ENCODE measurements at places on chromosomes 11 and 22.

- no peak for DNase-seq
These were observed 111.0 kb upstream of the ARHGAP42 start for GRCh38 chr11:100575860-100576717.

DNA sequence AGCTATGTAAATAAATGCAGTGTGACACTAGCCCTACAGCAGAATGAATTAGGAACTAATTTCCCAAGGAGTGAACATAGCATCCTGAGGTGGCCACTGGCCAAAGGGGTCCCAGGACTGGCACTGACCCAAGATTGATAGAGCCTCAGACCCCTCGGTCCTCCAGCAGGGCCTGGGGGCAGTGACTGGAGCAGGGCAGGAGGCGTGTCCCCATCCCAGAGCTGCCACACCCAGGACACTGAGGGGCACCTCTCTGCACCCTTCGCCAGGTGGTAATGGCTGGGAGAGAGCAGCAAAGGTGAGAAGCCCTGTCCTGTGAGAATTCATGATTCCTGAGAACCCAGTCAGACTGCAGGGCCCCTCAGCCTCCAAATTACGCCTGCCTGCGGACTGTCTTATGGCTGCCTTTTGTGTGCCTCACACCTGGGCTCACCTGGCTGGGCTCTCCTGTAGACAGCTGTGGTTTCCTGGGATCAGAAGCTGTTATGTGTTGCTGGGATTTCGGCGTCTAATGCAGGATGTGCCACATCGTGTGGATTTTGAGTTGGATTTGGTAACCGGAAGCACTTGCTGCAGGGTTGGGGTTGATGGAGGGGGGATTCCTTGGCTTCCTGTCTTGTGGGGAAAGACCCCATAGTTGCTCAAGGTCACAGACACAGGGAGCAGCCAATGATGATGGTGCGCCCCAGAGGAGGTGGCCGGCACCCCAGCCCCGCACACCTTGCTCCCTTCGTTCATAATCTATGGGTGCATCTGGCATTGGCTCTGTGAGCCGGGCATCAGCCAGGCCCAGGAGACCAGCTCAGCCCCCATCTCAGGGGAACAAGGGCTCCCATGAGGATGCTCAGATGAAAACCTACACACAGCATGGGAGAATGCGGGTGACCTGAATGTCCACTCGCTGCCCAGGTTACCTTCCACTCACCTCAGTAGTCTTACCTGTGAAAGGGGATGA is 582.9 kb downstream of the BRD1 start:
- no peak for DNase-seq

DNA sequence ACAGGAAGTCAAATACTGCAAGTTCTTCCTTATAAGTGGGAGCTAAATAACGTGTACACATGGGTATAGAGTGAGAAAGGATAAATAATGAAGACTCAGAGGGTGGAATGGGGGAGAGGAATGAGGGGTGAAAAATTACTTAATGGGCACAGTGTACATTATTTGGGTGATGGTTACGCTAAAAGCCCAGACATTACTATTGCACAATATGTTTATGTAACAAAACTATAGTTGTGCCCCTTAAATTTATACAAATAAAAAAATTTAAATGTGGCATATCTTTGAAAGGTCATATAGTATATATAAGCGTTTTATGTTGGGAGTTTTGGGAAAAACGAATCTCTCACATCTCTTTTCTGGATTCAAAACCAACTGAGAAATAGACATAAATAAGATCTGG is 96.1 kb downstream of the KIF18A start:
- DNase-seq: no peak

- DNase-seq: no peak
These were observed 17.8 kb downstream of the CYB5R2 start for GRCh38 chr11:7655253-7656217.

DNA sequence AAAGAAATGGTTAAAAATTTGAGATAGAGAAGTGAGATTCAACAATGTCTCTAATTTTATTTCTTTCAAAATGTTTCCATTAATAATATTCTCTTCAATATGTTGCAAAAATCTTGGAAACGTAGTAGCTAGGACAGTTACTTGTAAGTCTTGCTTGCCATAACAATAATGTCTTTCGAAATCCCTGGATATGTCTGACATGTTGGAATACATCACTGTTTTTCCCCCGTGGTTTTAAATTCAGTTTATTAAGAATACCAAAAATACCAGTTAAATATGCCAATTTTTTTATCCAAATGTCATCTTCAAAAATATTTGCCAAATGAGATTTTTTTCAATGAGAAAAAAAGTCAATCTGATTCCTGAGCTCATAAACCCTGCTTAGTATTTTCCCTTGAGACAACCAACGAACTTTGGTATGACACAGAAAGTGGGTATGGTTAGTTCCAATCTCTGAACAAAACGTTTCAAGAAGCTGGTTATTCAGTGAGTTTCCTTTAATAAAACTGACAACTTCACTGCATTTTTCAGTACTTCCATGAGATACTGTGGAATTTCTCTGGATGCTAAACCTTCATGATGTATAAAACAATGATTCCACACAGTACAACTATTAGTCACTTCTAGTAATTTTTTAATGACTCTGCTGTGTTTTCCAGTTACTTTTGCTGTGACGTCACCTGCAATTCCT is 36.7 kb upstream of the AMPD3 start:
- DNase-seq: no peak

DNA sequence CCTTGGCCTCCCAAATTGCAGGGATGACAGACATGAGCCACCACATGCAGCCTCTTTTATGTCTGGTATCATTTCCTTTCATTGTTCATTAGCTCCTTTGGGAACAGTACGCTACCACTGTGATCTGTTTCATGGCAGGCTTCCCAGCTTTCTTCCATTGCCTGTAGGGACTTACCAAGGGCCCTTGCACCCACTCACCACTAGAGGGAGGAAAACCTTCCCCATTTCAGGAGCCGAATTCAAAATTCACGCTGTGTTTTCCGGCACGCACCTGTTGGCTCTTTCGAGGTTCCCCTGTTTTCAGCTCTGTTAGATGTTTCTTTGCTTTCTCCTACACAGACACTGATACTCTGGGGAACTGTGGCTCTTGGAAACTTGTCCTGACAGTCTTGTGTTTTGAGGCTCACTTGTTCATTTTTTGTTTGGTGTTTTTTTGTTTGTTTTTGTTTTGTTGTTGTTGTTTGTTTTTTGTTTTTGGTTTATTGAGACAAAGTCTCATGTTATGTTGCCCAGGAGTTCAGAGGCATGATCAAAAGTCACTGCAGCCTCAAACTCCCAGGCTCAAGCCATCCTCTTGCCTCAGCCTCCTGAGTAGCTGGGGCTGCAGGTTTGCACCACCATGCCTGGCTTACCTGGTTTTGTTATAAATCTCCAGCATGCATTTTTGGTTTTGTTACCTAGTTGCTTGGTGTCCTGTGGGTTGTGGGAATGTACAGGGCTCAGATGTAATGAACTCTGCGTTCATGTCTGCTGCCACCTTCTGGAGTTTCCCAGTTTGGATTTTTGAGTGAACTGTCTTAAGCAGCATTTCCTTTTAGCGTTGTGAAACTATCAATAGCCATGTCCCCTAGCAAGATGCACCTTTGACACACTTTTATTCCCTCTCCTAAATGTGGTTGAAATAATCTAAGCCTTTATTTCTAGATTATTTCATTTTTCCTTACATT is 2.3 kb downstream of the KRTAP5-11 start:
- no peak for DNase-seq
